Fibroblast of skin of back (primary cell): ENCODE measurements at places on chromosomes 12 and 14.
A peak's percentile ranks its signal among the peaks of the same experiment; 100 is the strongest.

DNA sequence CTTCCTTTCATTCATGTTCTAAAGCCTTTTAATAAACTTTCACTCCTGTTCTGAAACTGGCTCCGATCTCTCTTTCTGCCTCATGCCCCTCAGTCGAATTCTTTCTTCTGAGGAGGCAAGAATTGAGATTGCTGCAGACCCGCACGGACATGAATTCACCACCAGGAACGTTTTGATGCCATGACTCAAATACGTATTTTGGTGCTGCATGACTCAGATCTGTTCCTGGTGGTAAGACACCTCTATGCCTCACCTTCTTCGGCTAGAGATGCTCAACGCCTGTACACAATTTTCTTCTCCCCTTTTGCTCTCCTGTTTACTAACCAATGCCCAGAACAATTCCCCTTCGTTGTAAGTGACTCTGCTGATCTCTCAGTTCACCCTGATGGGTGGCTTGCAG, 52.0 kb upstream of the RIMBP2 start:
- DNase-seq: no peak

GRCh38 chr12:1619587-1619986, 9.4 kb upstream of the WNT5B start:
- no peak for DNase-seq

DNA sequence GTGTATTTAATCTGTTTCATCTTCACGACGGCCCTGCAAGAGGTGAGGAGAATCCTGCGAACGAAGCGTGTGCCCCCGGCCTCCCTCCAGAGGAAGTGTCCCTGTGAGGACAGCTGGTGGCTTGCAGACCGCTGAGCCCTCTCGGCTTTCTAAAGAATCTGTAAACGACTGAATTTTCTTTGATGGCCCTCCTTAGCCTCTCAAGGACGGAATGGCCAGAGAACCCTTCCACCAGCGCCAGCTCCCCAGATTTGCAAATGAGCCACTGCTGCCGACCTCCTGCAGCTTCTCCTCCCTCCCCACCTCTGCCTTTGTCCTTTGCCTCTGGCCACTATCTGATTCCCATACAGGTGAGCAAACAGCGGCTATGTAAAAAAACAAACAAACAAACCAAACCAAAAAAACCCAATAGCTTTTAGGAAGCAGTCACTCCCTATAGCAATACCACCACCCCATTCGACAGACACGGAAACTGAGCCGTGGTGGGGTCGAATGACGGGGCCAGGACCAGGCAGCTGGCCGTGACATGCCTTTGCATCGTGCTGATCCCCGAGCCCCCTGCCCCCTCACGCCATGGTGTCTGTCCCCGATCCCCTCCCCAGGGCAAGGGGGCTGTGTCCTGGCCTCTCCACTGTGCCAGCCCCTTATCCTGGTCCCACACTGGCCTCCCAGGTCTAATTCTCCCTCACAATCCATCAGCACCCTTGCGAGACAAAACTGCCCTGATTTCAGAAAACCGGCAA, 23.6 kb downstream of the RFLNA start:
- no peak for DNase-seq

DNA sequence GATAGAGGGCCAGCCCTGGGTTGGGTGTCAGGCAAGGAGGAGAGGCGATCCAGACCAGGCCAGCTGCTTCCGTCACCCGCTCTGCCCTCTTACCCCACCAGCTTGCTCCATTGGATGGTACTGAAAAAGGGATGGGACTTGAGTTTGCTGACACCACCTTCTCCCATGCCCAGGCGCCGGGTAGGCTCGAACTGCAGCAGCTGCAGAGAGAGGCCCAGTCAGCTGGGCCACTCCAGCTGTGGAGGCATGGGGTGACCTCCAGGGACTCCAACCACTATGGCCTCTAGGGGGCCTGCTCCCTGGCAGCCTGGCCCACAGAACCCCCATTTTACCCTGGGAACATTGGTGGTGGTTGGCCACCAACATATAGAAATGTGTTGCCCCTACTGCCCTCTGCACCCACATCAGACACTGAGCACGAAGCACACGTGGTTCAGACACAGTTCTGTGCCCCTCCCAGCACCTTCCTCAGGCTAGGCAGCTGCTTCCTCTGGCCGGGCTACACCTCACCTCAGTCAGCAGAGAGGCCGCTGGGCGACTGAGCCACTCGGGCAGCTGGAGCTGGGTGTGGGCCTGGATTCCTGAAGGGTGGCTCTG, 16.0 kb downstream of the RPS6KL1 start:
- no peak for DNase-seq

DNA sequence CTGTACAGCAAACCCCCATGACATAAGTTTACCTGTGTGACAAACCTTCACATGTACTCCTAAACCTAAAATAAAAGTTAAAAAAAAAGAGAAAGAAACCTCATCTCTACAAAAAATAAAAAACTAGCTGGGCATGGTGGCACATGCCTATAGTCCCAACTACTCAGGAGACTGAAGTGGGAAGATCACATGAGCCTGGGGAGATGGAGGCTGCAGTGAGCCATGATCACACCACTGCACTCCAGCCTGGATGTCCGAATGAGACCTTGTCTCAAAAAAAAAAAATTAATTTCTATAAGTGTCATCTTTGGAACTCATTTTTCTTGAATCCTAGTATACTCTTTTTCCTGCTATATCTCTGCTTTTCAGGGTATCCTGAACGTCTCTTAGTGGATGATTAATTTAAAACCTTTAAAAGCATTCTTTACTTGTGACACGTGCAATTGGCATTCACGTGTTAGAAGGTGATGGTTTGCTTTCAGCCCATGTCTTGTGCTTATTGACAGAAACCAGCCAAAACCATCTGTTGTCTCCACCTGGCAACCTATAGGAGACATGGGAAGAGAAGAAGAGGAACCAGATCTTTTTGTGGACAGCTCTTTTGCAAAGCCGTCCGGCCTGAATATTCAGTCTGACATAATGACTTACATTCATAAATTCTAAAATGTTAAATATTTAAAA, 30.6 kb upstream of the PPFIBP1 start:
- DNase-seq: peak; percentile 15

- DNase-seq: peak; percentile 53
Measured at GRCh38 chr12:43882578-43883178, 46.8 kb downstream of the TMEM117 start.

GRCh38 chr12:93667672-93668071, 9.5 kb upstream of the CRADD start:
- no peak for DNase-seq

DNA sequence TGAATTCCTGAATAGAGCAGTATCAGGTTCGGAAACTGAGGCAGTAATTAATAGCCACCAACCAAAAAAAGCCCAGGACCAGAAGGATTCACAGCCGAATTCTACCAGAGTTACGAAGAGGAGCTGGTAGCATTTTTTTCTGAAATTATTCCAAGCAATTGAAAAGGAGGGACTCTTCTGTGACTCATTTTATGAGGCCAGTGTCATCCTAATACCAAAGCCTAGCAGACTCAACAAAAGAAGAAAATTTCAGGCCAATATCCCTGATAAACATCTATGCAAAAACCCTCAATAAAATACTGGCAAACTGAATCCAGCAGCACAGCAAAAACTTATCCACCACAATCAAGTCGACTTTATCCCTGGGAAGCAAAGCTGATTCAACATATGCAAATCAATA, 202.3 kb upstream of the SLC16A7 start:
- no peak for DNase-seq

GRCh38 chr12:108799401-108800243, 57.8 kb downstream of the SSH1 start:
- no peak for DNase-seq

- peak; percentile 99 for DNase-seq
Measured at GRCh38 chr12:127810041-127810440, 456.9 kb upstream of the TMEM132C start.

DNA sequence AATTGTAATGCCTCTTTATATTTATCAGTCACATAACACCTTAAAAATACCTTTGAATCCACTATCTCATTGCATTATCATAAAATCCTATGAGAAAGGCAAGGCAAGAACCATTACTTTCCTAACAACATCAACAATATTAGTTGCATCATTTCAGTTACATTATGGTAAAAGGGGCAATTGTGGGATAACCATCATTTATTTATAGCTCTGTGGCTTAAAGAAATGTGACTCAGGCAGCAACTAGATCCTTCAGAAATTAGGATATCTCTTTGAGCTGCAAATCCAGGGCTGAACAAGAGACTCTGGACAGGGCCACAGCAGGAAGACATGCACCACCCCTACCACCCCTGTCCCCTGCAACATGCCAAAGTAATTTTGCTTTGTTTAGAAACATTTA, 36.4 kb downstream of the EPS8 start:
- DNase-seq: peak; percentile 71

DNA sequence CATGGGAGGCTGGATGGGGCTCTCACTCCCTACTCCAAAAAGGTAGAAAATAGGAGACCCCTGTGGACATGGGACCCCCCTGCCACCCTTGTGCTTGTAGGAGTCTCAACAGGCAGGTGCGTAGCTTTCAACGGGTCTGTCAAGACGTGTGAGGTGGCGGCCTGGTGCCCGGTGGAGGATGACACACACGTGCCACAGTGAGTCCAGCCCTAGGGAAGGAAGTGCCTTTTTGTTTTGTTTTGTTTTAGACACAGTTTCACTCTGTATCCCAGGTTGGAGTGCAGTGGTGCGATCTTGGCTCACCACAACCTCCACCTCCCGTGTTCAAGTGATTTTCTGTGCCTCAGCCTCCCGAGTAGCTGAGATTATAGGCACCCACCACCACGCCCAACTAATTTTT, 12.9 kb downstream of the P2RX4 start:
- no peak for DNase-seq

- no peak for DNase-seq
Measured at GRCh38 chr12:111448846-111449790, 43.4 kb downstream of the SH2B3 start.

- DNase-seq: no peak
Measured at GRCh38 chr14:49619730-49620129, 696 bp downstream of the RPL36AL start.

GRCh38 chr14:90616313-90616712, 199.9 kb downstream of the TTC7B start:
- no peak for DNase-seq

- no peak for DNase-seq
Measured at GRCh38 chr12:69471667-69472385, 1.6 kb downstream of the FRS2 start.

- peak; percentile 61 for DNase-seq
Measured at GRCh38 chr14:55071870-55072640, 20.6 kb downstream of the MAPK1IP1L start.

- no peak for DNase-seq
Measured at GRCh38 chr12:46356655-46357437, 15.7 kb downstream of the SLC38A2 start.

- DNase-seq: no peak
Measured at GRCh38 chr12:87779858-87780498, 249.2 kb downstream of the C12orf50 start.

DNA sequence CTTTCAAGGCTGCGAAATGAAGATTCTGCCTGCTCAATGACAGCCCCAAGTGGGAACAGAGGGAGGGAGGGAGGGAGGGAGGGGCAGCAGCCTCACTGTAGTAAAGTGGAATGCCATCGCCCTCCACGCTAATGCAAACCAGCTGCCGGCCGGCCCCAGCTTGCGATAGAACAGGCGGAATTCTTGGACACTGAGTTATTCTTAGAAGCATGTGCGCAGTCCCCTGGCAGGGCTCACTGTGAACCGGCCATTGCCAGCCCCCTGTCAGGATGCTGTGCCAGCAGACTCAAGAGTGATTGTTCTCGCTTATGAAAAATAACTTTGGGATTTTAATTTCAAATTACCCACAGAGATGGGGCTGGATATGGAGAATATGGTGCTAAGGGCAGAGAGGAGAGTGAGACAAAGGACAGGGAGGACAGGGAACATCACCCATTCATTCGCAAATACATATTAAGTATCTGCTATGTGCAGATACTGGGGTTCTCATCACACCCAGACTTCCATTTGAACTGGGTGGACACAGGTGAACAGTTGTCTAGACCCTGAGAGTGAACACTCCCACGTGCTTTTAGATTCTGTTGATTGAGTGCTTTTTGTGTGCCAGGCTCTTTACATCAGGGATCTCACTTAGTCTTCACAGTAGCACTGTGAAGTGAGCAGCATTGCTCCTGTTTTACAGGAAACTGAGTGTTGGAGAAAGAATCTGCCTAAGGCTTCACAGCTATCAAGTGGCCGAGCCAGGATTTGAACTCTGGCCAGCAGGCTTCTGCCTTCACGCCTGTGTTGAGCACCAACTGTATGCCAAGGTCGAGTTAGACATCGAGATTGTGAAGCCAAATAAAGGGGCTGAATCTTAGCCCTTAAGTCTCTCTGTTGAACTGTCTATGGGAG, 192.9 kb downstream of the C12orf75 start:
- peak; percentile 99 for DNase-seq

GRCh38 chr14:91123201-91123600, 9.3 kb downstream of the DGLUCY start:
- no peak for DNase-seq

DNA sequence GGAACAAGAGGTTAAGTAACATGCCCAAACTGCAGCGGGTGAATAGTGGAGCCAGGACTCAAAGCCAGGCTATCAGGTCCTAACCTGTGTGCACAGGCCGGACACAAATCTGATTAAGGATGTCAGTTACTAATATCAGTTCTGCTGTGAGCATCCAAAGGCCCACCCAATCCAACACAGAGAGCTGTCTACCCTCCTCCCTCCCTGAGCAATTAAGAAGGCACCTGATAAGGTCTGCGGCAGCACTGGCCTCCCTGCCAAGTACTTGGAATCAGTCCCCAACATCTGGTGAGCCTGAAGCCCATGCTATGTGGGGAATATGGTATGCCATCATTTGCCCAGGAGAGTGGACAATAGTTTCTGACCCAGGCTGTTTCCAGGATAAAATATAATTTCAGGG, 3.9 kb downstream of the HEBP1 start:
- DNase-seq: no peak

- DNase-seq: peak; percentile 84
Measured at GRCh38 chr12:6548966-6549683, 6.7 kb downstream of the IFFO1 start.

DNA sequence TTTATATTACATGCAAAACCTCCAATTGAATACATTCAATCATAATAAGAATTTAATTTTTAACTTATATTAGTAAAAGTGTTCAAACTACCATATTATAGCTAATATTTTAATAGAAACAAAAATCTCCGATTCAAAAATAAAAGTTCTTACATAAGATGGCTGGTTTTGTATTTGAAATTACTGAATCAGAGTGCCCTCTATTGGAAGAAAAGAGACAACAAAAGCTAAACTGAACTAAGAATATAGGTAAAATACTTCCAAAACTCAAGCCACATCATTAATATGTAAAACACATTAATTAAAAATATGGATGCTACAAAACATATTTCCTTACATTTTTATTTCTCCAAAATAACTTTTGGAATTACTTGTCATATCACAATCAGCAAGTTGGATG, 120.3 kb downstream of the GARIN6 start:
- DNase-seq: peak; percentile 16

GRCh38 chr12:51323966-51324895, at the start of gene BIN2:
Gene BIN2, minus strand, starts transcription at chr12:51324174. Its CDS starts 72 bp downstream, at chr12:51324102.
- DNase-seq: no peak
